Stimulated activated memory B cell treated with anti-CD40 and anti-IgM and Interleukin-4, amounts not matched to agents 10 μg/mL and 1 μg/mL and 100 μg/mL, for 72 hours (primary cell): ENCODE measurements at places on chromosomes 4 and X.

GRCh38 chrX:37906357-37906756 lies 59.0 kb upstream of the DYNLT3 start:
- no peak for ATAC-seq

- ATAC-seq = no peak
These were observed 46.4 kb upstream of the VBP1 start for GRCh38 chrX:155169881-155170280.

- no peak for ATAC-seq
These were observed 52.2 kb upstream of the FGF13 start for GRCh38 chrX:138763761-138764160.

GRCh38 chr4:8387194-8387593 lies 53.3 kb downstream of the ACOX3 start:
- no peak for ATAC-seq

- no peak for ATAC-seq
These were observed 81.9 kb upstream of the ATXN3L start for GRCh38 chrX:13401724-13402123.

DNA sequence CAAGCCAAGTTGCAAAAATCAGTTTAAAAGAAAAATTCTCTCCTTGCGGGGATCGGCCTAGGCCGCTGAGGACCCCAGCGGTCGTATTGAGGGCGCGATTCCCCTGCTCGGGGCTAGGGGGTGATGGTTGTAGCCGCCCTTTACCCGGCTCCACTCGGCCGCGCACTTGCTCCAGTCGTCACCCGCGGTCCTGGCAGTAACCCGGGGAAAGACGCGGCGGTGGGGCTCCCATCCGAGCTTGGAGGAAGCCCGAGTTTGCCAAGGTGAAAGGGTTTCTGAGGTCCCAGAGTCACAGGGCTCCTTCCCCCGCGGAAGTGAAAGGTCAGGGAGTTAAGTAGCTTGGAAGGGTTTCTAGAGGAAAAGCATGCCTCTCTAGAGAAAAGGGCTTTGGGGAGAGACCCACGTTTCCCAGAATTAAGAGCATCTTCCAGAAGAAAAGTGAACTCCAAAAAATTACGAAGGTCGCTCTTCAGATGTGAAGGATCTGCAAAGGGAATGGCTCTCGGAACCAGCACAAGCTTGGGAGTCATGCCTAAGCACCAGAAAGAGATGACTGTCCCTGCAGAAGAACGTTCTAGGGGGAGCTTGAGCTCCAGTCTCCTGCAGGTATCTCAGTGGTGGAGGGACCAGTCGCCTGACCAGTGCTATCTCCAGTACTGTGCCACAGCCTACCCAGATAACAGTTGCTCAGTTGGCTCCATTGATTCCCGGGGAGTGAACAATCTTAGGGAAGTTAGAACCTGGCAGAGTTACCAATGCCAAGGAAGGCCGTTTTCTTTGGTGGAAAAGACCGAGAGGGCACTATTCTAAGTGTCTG lies 875 bp downstream of the LAP3 start:
- peak; percentile 48 for ATAC-seq

GRCh38 chr4:8238515-8239053 lies 31.0 kb upstream of the HTRA3 start:
- peak; percentile 32 for ATAC-seq

DNA sequence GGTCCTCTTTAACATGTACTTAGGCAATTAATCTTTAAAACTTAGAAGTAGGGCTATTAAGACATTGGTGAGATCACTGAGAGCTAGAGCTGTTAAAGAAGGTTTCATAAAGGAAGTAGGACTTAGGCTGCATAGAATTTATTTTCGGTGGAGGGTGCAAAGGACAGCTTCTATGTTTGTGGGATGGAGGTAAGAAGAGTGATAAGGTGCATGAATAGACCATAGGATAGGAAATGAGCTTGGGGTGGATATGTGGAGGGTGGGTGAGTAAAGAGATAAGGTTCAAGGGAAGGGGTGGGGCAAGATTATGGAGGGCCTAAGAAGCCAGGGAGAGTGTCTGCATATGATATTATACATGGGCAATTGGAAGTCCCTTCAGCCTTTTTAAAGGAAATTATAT lies 15.9 kb downstream of the RTL9 start:
- ATAC-seq = no peak

- ATAC-seq = peak; percentile 85
These were observed 76.9 kb downstream of the RRAGB start for GRCh38 chrX:55794405-55794804.

GRCh38 chr4:5300283-5300682 lies 249.0 kb downstream of the STK32B start:
- no peak for ATAC-seq

- peak; percentile 76 for ATAC-seq
These were observed 754 bp upstream of the KLF3 start for GRCh38 chr4:38663090-38663800.

- no peak for ATAC-seq
These were observed 17.1 kb downstream of the BEND2 start for GRCh38 chrX:18203631-18204030.

- no peak for ATAC-seq
These were observed 22.0 kb downstream of the DHRSX start for GRCh38 chrX:2478546-2479419.

GRCh38 chrX:42530027-42530426 lies 247.9 kb downstream of the PPP1R2C start:
- ATAC-seq = no peak

DNA sequence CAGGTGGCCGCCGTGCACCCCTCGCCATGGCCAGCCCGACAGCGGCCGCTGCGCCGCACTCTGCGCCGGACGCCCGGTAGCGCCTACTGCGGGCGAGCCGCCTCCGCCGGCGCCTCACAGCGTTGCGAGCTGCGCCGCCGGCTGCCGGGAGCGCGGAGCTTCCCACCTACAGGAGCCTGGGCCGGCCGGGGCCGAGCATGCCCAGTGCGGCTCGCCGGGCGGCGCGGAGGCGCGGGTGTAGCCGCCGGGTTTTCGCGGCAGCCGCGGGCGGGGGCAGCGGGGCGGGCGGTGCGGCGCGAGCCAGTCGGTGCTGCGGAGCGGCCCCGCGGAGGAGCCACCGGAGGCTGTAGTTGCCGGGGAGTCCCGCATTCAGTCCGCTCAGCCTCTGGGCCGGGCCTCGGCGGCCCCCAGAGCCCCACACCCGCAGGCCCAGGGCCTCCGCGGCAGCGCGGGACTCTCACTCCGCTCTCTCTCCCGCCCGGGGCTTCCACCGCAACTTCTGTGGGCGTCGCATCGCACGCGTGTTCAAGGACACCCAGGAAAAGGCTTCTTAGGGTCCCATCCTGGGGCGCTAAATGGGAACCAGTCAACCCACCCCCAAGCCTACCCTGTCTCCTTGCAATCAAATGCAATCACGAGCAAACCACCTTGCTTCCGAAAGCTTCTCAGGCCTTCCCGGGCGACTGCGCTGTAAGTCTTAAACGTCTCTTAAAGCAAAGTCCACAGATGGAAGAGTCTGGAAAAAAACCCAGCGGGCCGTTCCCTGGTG lies at the start of gene MFAP3L:
Gene MFAP3L (minus strand): TSS at position 143 of the 769 bp plus-strand sequence. CDS start 20,518 bp downstream, outside the sequence.
- peak; percentile 90 for ATAC-seq

DNA sequence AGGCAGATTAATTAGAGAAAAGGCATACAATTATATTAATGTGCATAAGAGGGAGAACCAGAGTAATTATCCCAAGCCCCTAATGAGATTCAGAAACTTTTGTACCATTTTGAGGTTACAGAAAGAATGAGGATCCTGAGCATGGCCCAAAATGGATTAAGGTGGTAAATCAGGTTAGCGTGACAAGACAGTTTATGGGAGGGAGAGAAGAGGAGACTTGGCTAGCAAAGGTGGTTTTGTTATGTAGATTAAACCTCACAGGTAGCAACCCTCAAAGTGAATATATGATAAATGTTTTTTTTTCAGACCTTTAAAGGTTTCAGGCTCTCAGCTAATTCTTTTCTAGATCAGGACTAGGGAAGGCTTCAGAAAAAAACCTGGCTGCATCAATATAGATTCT lies 781.8 kb downstream of the FAM133A start:
- no peak for ATAC-seq

DNA sequence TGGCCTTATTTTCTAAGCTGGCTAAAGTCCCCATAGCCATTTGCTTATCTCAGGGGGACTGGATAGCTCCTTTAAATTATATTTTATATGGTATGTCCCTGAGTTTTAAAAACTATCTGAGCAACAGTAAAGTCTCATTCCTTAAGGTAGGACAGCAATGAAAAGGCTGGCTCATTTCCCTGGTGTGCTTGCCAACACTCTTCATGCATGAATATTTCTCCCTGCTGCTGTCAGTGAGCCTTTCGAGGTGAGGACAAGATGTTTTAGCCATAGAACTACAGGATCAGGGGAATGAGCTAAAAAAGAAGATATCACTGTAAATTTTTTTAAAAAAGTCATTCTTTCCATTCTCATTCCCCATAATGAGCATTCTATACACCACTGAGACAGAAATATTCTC lies 427.3 kb upstream of the FAM241A start:
- ATAC-seq = no peak

GRCh38 chr4:175929932-175930331 lies 117.9 kb upstream of the GPM6A start:
- no peak for ATAC-seq

GRCh38 chrX:19065535-19065934 lies 56.7 kb downstream of the ADGRG2 start:
- peak; percentile 63 for ATAC-seq

GRCh38 chrX:118261151-118261550 lies 84.8 kb upstream of the WDR44 start:
- ATAC-seq = no peak

GRCh38 chr4:54626113-54626512 lies 31.6 kb upstream of the KIT start:
- ATAC-seq = no peak

DNA sequence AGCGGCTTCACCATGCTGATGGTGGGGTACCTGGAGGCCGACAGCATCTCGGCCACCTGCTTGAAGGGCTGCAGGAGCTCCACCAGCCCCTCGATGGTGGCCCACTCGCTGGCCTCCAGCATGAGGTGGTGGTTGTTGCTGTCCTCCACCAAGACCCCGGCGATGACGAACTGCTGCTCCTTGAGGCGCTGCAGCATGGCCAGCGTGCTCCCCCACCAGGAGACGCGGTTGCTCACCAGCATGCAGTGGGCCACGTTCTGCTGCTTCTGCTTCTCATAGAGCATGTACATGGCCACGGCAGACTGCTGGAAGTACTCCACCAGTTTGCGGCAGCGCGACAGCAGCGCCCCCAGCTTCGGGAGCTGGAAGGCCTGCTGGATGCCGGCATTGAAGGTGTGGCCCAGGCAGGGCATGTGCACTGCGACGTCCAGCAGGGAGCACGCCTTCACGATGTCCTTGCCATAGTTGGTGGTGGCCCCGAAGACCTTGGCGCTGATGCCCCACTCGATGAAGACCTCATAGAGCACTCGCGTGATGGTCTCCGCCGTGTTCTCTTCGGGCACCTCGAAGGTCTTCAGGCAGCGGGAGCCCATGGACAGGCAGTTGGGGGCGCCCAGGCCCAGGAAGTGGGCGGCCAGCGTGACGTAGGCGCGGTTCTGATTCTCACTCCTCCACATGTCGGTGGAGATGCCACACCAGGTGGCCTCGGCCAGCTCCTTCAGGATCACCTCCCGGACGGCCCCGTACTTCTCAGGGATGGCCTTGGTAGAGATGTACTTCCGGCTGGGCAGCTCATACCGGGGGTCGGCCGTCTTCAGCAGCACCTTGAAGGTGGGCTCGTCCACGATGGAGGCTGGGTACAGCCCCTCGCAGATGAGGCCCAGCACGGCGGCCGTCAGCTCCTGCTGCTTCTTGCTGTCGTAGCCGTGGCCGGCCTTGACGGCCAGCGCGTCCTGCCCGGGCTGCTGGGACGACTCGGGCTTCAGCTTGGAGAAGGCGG lies 11.0 kb downstream of the DHRSX start:
- no peak for ATAC-seq

DNA sequence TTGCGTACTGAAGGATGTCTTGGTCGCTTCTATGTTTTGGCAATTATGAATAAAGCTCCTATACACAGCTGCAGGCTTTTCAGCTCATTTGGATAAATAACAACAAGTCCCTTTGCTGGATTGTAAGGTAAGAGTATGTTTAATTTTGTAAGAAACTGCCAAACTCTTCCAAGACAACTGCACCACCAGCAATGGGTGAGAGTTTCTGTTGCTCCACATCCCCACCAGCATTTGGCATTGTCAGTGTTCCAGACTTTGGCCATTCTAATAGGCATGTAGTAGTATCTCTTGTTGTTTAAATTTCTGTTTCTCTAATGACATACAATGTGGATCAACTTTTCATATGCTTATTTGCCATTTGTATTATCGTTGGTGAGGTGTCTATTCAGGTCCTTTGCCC lies 44.3 kb downstream of the FNIP2 start:
- ATAC-seq = no peak

DNA sequence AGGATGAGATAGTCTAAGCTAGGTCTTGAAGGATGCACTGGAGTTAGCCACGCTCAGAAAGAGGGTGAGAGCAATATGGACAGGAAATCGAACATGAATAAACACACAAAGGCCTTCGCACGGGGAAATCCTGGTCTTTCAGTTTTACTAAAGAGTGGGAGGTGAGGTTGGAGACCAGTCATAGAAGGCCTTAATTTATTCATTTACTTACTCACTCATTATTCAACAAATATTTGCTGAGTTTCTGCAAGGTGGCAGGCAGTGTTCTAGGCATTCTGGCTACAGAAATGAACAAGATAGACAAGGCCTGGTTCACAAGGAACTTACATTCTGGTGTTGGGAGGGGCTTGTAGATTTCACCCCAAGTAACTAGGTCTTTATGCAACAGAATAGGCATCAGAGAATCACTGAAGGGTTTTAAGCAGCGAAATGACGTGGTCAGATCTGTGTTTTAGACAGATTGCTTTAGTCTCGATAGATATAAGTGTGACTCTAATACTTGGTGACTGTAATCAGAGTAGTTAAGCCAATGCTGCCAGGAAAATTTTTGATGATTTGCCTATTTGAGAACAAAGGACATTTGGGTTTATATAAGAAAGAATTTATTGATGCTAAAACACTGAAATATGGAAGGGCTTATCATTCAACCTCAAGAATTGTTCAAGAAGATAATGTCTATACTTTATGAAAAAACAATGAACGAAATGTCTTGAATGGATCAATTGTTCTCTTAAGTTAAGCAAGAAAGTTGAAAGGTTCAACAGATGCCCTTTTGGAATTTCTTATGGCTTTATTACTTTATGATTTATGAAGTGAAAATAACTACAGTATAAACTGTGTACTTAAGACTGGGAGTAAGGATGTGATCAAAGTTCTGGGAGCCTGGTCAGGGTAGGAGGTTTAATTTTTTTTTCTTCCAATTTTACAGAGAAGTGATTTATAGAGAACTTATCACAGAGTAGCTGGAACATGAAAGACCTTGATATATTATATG lies 184.4 kb upstream of the CASK start:
- ATAC-seq = peak; percentile 74

DNA sequence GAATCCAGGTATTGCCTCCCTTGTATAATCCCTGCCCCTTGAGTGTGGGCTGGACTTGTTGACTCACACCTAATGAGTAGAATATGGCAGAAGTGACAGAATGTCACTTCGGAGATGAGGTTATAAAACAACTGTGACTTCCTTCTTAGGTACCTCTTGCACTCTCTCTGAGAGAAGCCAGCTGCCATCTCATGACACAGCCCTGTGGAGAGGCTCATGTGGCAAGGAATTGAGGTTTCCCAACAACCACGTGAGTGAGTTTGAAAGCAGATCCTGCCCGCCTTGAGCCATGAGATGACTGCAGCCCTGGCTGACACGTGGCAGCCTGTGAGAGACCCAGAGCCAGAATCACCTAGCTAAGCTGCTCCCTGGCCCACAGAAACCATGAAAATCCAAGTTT lies 13.5 kb downstream of the ASB11 start:
- ATAC-seq = no peak

- no peak for ATAC-seq
These were observed 128.5 kb downstream of the PRSS12 start for GRCh38 chr4:118224243-118224829.
